Sigmoid colon (tissue), 7 donors: ENCODE measurements at places on chromosomes 4 and X. TPM values are rescaled to one million over a fixed set of nuclear protein-coding genes. Genes with fewer than 3 reads are reported as not detected.

RHOXF1 gene
- polyA plus RNA-seq: not detected

GCNA gene
- 0.60 TPM for polyA plus RNA-seq

PPP1R2C gene
- polyA plus RNA-seq: not detected

FTHL17 gene
- not detected for polyA plus RNA-seq

ASB9 gene
- polyA plus RNA-seq: 3.7 TPM
